ENCODE measurements at places on chromosomes 6 and 20.

DNA sequence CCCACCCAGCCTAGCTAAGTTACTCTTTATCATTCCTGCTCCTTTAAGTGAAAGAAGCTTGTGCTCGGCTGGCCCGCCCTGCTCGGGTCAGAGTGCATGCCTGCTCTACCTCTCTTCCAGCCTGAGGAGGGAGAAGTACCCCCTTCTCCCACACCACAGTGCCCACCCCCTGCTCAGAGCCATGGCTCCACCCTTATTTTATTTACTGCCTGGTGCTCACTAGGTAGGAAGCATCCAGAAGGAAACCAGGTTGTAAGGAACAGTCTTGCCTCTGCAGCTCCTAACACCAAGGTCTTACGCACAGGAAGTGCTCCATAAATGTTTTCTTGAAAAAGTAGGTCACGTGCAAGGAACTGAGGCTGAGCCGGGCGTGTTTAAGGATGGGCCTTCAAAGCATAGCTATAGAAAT lies 105.7 kb upstream of the SNX9 start:
- no peak for DNase-seq

- DNase-seq = peak; percentile 42
Observed at GRCh38 chr6:161418463-161418945, 144.6 kb upstream of the AGPAT4 start.

DNA sequence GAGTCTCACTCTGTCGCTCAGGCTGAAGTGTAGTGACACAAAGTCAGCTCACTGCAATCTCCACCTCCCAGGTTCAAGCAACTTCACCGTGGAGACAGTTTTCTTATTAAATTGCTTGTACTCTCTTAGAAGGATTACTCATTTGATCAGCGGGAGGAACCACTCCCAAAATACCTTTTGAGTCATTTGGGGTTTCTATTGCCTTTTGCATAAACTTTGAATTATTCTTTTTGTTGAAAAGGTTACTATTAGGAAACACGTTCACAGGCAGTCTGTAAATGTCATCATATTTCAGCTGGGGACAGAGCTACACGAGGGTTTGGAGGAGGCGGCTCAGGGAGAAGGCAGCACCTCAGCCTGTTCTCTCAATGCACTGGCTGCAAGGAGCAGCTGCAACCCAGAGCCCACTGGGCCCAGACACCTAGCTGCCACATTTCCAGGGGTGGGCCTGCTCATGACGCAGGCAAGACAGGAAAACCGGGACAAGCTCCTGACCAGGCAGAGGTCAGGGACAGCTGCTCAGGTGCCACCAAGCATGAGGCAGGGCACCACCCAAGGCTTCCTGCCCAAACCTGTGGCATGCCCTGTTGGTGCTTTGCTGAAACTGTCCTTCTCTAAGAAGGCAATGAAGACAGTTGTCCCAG lies 205.9 kb downstream of the BMP7 start:
- DNase-seq = no peak

DNA sequence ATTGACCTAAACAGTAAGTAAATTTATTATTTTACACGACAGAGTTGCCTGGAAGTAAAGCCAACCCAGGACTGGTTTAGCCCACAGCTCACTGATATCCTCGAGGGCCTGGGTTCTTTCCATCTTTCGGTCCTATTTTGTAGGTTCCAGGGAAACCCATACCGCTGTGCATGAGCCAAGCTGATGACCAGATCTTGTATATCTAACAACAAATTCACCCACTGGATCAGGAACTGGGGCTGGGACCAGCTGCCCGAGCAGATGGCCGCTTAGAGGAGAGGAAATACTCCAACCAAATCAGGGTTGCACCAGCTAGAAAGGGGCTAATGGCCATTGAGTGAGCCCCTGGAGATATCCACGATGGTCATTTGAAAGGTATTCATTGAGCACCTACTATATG lies 139.2 kb downstream of the BACH2 start:
- DNase-seq = no peak

GRCh38 chr6:3151691-3152090 lies 5.7 kb downstream of the TUBB2A start:
- DNase-seq = no peak

All from HFF-Myc (cell line).